ENCODE measurements at places on chromosomes 11 and 22.

- no peak for DNase-seq
These were observed 9.6 kb upstream of the HTATIP2 start for GRCh38 chr11:20353829-20354434.

- peak; percentile 40 for DNase-seq
These were observed 8.2 kb downstream of the UPB1 start for GRCh38 chr22:24503137-24503842.

DNA sequence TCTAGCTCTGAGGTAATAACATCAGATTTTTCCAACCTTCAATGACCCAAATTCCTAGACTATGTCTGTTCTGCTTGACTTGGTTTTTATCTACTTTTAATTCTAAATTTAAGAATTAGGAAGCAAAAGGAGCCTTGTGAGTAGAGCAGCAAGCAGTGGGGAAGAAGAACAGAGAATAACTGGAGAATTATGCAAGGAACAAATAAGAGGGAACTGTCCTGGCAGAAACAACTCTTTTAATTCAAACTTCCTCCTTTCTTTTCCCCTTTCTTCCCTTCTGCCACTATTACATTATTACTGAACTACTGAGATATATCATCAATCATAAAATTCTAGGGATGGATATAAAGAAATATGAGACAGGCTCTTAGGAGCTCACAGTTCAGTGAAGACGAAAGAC lies 276.1 kb downstream of the SBF2 start:
- no peak for DNase-seq

GRCh38 chr22:37662039-37662438 lies 3.5 kb downstream of the PDXP start:
- no peak for DNase-seq

- DNase-seq = no peak
These were observed 6.5 kb downstream of the ARSA start for GRCh38 chr22:50621356-50621880.

DNA sequence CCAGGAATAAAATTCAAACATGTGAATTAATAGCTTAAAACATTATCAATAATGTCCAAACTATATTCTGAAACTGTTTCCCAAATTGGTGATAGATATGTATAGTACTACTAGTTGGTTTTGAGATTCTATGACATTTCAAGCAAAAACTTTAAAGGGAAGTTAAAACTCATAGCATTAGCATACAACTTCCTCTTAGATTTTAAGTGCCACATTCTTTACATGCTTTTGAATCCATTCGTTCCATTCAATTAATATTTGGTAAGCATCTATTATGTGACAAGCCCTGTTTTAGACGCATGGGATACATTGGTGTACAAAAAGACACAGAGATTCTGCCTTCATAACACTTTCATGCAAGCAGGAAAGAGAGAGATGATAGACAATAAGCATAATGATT lies 8.9 kb downstream of the PATL1 start:
- DNase-seq = no peak

GRCh38 chr11:44219830-44220796 lies 89.8 kb downstream of the ALX4 start:
- no peak for DNase-seq

- peak; percentile 69 for DNase-seq
These were observed 12.1 kb downstream of the LRFN4 start for GRCh38 chr11:66868726-66869566.

DNA sequence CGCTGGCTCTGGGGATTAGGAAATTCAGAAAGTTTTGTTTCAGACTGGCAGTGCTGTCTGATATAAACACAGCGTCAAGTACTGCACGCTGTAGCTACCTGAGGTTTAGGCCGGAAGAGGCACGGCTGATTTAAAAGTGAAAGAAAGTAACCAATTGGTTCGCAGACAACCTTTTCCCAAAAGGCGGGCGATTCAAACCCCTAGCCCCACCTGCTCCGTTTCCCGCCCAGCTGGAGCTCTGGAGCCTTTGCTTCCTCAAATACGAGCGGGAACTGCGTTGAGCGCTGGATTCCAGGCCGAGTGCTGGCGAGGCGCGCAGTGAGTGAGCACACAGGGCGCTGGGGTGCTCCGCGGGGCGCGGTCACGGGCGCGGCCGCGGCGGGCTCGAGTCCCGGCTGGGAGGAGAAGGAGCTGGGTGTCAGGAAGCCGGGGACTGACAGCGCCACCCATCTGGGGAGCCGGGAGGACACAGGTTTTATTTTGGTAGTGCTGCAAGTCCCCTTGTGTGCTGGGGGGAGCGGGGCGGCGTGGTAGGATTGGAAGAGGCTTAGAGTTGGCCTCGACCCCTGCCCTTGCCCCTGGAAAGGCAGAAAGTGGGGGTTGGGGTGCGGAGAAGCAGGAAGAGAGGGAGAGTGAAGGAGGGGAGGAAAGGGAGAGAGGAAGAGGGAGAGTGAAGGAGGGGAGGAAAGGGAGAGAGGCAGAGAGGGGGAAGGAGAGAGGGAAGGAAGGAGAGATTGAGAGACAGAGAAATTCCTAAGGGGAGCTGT lies 2.1 kb downstream of the FAM111A start:
- DNase-seq = peak; percentile 90

DNA sequence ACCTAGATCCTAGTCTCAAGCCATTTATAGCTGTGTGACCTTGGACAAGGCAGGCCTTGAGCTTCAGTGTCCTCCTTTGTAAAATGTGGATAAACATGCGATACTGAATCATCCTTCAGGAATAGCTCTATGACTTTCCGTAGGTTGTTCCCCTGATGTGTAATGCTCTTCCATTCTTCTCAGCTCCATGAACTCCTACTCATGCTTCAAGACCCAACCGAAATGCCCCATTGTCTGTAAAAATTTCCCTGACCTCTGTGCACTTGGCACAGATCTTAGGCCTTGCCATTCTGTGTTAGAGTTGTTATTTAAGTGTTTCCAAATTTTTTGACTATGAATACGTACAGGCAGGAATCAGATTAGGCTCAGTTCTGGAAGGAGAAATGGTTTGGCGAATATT lies 3.3 kb upstream of the BEST1 start:
- no peak for DNase-seq

DNA sequence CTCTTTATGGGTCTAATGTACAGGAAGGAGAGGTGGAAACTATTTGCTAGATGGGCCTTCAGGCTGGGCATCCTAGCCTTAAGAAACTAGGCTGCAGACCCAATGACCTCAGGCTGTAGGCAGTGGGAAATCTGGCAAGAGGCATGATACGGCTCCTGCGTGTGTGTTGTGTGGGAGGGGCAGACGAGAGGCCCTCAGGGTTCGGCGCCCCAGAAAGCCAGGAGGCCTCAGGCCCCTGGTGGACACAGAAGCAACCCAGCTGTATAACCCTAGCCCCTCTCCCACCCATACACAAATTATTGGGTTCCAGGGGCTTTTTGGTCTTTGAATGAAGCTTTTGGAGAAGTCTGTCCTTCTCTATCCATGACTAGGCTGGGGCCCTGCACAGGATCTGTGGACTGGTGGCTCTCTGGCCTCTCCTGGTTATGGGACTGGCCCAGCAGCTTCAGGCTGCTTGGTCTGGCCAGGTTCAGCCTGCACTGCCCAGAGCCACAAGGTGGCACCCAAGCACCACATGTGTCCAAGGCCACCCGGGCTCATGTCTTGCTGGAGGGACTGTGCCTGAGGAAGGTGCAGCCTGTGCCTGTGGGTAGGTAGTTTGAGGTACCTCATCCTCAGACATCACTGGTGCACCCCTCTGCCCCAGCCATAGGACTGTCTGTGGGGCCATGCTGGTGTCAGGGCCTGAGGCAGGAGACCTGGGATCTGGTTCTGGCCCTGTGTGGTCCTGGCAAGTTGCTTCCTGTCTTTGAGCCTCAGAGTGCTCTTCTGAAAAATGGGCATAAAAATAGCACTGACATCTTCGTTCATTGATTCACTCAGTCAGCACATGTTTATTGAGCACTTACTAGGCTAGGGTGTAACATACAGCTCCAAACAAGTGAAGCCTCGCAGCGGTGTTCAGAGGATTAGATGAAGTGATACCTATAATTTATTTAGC lies 87.5 kb downstream of the RRM1 start:
- DNase-seq = peak; percentile 38

DNA sequence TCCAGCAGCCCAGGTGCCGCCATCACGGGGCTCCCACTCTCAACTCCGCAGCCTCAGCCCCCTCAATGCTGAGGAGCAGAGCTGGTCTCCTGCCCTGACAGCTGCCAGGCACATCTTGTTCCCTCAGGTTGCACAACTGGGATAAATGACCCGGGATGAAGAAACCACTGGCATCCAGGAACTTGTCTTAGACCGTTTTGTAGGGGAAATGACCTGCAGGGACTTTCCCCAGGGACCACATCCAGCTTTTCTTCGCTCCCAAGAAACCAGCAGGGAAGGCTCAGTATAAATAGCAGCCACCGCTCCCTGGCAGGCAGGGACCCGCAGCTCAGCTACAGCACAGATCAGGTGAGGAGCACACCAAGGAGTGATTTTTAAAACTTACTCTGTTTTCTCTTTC lies at the start of gene SAA1:
Gene SAA1, plus strand, starts transcription at position 316 of the 400 bp plus-strand sequence. CDS start 624 bp downstream, outside the sequence.
- DNase-seq = no peak

DNA sequence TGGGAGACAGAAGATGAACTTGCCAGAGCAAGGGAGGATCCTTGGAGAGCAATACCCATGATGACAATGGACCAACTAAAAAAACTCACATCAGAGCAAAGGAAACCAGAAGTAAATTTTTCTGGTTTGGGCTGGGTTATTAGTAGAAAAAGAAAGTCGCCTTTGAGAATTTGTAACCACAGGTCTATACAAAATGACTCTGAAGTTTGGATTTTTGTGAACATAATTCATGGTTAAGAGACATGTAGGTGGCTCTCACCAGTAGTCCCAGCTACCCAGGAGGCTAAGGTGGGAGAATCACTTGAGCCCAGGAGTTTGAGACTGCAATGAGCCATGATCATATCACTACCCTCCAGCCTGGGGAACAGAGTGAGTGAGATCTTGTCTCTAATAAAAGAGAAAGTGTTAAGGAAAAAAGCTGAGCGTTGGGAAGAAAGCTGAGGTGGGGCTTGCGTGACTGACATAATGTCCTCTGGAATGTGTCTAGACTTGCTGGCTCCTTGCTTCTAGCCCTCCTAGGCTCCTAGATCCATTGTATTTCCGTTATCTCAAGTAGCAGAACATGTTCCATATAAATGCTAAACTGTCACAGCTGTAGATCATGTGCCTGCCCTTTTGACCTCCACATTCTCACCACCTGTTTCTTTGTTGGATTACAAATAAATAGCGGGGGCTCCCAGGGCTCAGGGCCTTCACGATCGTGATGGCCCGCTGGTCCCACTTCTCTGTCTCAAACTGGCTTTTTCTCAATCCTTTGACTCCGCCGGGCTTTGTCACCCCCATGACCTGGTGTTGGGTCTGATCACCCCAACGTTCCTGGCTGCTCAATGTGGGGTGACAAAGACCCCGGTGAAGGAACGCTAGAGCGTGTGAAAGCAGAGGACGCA lies 56.2 kb upstream of the SC5D start:
- no peak for DNase-seq

GRCh38 chr11:126992804-126993111 lies 7.8 kb downstream of the KIRREL3 start:
- no peak for DNase-seq

GRCh38 chr22:43533656-43534428 lies 122.0 kb downstream of the MPPED1 start:
- DNase-seq = no peak

DNA sequence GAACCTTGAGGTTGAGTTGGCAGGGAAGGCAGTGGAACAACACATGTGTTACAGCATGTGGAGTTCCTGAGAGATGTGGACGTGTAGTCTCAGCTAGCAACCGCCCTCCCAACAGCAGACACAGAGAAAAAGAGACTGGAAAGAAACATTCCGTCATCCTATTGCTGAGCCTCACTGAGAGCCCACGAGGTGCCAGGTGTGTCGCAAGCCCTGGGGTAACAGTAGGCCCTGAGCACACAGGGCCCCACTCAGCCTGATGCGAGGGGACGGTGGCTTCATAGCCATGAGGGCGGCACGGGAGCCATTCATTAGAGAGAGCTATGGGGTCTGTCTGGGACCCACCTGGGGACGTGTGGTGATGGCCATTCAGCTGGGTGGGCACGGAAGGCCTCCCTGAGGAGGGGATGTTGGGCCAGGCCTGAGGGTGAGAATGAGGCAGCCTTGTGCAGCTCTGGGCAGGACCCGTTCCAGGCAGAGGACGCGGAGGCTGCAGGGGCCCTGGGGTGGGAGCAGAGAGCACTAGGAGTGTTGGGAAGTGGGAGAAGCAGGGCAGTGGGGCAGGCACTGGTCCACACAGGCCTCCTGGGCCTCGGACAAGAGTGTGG lies 26.2 kb downstream of the MPPED1 start:
- DNase-seq = no peak

GRCh38 chr11:40188848-40189247 lies 1270.6 kb downstream of the LRRC4C start:
- DNase-seq = no peak

DNA sequence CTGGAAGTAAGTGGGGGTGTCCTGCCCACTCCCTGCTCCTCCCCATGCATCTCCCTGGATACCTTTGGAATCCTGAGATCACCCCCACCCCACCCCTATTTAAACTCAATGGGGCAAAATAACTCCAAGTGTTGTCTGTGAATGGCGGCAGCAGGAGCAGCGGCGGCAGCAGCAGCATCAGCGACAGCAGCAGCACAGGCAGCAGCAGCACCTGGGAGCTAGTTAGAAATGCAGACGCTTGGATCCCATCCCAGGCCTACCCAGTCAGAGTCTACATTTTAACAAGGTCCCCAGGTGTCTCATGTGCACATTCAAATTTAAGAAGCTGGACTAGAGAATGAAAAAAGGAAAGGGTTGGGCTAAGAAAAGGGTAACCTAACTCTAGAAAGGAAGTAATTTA lies 82.6 kb downstream of the SEZ6L start:
- DNase-seq = no peak

DNA sequence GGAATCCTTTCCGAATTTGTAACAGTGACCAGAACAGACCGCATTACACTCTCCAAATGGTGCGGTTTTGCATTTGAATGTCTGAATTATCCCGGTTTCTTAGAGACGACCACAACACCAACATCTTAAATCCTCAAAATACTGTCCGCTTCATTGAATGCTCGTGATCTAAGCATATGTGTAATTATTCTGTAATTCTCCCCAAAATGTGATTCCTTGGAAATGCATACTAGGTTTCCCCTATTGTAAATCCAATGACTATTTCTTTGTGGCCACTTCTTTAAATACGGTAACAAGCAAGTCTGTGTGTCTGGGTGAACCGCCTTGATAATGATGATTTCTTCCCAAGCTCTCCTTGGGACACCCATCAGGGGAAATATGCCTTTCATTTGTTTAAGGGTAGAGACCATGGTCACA lies 87.3 kb upstream of the DBX1 start:
- no peak for DNase-seq

DNA sequence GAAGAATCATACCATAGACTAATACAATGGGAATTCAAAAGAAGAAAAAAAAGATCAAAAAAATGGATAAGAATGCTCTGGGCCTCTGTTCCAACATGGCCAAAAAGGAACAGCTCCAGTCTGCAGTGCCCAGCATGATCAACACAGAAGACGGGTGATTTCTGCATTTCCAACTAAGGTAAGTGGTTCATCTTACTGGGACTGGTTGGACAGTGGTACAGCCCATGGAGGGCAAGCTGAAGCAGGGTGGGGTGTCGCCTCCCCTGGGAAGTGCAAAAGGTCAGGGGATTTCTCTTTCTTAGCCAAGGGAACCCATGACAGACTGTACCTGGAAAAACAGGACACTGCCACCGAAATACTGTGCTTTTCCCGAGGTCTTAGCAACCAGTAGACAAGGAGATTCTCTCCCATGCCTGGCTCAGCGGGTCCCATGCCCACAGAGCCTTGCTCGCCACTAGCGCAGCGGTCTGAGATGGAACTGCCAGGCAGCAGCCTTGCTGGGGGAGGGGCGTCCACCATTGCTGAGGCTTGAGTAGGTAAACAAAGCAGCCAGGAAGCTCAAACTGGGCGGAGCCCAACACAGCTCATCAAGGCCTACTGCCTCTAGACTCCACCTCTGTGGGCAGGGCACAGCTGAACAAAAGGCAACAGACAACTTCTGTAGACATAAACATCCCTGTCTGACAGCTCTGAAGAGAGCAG lies 428.4 kb downstream of the MN1 start:
- peak; percentile 74 for DNase-seq

All from large intestine (tissue), 12 donors.